ENCODE measurements at places on chromosomes 4 and X.

DNA sequence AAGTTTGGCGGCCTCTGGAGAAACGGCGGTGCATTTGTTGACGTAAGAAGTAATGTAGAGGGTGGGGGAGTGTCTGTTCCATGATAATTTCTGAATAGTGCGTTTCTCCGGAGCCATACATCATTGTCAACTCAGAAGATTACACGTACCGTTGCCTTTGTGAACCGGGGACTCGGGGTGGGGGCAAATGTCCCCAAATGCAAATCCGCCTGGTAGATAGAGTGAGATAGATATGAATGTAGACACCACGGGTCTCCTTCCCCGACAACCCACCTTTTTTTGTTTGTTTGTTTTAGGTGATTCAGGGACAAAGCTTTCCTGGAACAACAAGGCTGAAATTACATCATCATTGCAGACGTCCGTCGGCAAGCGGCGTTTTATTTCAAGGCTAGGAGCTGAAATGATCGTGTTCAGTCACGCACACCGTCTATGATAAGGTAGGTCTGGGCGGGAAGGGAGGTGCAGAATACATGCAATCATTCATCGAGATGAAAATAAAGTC is 96.0 kb upstream of the PPP2R3B start:
- no peak for DNase-seq

DNA sequence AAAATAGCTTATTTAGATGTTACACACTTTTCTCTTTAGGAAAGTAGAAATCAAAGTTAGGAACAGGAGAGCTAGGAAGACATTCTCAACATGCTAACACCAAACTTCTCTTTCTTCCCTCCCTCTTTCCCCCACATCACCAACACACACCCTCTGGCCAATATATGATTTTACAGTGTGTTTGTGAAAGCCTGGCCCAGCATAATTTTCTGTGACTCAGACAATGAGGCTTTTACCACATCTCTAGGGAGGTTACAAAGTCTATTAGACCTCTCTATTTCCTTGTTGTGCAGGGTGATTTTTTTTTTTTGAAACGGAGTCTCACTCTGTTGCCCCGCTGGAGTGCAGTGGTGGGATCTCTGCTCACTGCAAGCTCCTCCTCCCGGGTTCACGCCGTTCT is 189.9 kb downstream of the AASDH start:
- DNase-seq, result no peak

GRCh38 chr4:101068115-101068514 is 279.2 kb downstream of the PPP3CA start:
- no peak for DNase-seq

DNA sequence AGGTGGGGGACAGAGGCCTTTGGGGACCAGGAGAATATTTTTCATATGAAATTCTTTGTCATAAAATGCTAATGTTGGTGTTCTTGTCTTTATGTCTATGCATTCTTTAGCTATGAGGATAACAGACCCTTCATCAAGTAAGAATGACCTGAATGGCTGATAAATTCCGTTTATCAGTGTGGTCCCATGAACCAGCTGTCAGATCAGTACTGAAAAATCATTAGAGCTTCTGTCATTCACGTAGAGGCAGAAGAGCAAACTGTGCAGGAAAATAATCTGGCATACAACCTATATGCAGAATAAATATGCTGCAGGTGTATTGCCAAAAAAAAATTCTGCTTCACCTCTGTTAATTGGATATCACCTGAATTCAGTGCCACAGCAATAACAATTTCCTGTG is 828.6 kb downstream of the ADGRL3 start:
- no peak for DNase-seq

- no peak for DNase-seq
These were observed 20.9 kb upstream of the DHX15 start for GRCh38 chr4:24605216-24605615.

GRCh38 chr4:39472396-39472795 is 13.5 kb downstream of the LIAS start:
- DNase-seq, result peak; percentile 45

- no peak for DNase-seq
These were observed 5.8 kb downstream of the TAFAZZIN start for GRCh38 chrX:154417157-154417556.

- no peak for DNase-seq
These were observed 1051.7 kb downstream of the C4orf33 start for GRCh38 chr4:130147641-130148040.

DNA sequence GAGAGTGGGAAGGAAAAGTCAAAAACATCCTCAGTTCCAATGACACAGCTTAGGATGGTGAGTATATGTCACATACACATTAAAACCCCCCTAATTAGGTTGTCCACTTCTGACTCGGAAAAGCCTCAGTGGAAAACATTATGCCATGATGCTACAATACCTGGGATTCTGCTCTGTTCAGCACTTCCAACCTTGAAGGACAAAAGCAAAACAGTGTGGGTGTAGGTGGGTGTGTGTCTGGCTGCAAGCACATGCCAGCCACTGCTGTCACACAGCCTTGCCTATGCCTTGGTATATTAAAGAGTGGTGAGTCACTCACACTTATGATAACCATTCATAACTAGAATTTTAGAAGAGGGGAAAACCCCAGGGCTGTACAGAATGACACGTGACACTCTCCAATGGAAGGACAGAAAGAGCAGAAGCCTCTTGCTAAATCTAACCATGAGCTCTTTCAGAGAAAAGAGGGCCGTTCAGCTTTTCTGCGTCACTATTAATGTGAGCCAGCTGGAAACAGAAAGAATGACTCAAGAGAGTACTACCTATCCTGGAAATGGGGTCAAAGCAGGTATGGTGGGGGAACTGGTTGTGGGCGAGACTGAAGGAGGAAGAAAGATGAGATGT is 159.6 kb downstream of the TET2 start:
- no peak for DNase-seq

DNA sequence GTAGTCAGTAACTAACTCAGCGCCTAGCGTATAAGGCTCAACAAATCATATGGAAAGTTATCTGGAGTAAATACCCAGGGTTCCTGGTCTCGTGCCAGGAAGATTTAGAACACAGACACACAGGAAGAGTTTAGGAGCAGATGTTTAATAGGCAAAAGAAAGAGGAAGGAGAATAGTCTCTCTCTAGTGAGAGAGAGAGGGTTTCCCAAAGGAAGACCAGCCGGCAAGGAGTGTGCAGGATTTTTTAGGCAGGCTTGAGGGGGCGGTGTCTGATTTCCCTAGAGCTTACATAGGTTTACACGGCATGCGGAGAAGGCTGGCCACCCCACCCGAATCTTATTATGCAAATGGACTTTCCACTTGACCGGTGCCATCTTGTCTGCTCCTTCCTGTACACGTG is 284.0 kb upstream of the FRG1 start:
- DNase-seq, result no peak

- peak; percentile 51 for DNase-seq
These were observed 181.1 kb downstream of the LARP7 start for GRCh38 chr4:112817933-112818593.

DNA sequence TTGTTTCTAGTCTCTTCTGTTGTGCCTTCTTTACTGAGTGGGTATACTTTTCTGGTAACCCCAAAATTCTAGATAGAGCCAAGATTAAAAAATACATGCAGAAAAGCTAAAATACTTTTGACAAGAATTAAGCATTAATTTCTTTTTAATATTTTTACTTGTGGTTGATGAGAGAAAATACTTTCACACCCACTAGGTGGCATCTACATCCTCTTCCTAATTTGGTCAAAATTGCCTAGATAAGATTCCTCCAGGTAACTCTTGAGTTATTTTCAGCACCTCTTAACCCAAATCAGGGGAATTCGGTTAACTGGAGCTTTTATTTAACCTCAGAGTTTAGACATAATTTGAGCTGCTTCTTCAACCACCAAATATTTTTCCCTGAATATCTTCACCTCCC is 28.4 kb upstream of the COX7B2 start:
- DNase-seq, result no peak

GRCh38 chr4:2771264-2771663 is 15.1 kb upstream of the TNIP2 start:
- no peak for DNase-seq

DNA sequence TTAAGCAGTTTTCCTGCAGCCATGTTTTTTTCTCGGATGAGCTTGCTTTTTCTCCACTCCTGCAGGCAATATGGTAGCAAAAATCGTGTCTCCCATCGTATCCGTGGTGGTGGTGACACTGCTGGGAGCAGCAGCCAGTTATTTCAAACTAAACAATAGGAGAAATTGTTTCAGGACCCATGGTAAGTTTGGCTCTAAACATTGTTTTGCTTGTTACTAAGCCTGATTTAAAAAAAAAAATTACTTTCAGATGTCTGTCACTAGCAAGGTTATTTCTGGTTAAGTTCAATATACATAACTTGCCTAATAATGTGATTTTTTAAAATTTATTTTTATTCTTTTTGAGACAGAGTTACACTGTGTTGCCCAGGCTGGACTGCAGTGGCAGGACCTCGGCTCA is 17.5 kb upstream of the GYG2 start:
- DNase-seq, result no peak

DNA sequence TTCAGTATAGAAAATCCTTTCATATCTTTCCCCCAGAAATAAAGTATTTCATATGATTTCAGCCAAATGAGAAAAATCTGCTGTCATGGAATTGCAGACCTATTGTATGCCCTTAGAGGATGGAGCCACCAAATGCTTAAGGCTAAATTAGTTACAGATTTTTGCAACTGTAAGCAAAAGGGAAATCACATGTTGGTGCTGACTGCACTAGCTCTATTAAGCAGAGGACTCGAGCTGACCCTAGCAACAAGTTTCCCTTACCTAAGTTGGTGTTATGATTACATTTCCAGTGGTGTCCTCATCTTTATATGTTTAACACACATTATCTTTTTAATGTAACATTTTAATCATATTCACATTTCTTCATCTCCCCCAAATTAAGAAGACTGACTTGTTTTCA is 58.3 kb upstream of the DOCK11 start:
- no peak for DNase-seq

DNA sequence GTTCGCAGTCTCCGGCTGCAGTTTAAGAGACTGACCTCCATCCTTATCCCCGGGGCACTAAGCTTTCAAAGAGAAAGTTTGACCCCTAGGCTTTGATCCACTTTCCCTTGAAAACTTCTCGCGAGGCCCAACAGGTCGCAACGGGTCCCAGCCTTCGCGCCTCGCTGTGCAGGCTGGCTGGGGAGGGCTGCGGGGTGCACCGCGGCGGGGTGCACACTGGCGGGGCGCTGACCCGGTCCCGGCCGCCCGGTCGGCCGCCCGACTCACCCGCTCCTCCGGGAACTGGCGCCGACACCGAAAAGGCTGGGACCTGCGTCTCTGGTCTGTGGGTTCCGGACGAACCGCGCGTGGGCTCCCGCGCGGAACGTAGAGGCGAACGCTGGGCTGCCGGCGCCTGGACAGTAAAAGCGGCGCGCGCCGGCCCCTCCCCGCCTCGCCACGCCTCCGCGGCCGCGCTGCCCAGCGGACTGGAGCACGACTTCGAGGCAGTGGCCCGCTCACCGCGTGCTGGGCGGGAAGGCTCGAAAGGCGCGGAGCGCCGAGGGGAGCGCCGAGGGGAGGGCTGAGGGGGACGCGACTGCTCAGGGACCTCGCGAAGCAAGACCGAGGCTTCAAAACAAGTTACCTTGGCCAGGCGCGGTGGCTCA is at the start of gene TAF7L:
TAF7L (minus strand) TSS at position 378 of the 647 bp plus-strand sequence. CDS start 3,791 bp downstream, outside the sequence.
- no peak for DNase-seq

- DNase-seq, result no peak
These were observed 508.3 kb downstream of the SPRY1 start for GRCh38 chr4:123904882-123905281.

DNA sequence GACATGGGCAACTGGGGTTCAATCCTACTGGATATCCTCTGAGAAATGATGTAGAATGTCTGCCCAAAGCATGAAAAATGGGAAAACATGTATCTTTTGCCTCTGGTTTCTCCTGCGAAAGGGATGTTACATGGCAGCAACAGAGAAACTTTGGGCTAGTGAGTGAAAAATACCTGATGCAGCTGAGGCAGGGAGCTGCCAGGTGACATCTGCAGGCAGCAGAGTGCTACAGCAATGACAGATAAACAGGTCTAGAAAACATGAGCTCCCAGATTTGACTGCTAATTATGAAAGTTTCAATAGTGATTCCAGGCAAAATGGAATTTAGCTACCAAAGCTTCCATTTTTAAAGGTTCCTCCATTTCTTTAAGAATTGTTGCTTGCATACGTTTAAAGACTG is 4.8 kb upstream of the CXCL1 start:
- DNase-seq, result no peak

DNA sequence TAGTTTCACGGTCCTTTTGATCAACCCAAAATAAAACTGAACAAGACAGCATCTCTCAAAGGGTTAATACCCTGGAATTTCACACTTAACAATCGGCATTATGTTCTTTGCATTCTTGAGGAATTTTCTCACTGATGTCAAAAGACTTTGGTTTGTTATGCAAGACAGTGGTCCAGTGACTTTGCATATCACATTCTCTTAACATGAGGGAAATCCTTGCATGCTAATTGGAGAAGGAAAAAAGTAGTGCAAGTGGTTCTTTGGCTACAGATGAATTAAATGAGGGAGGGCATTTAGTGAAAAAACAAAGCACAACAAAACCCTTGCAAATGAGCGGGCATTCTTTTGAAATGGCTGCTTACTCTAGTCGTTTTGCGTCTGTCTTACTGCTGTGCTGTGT is 105.1 kb upstream of the LIMCH1 start:
- DNase-seq, result peak; percentile 85

GRCh38 chr4:3792813-3793212 is 26.6 kb downstream of the ADRA2C start:
- no peak for DNase-seq

DNA sequence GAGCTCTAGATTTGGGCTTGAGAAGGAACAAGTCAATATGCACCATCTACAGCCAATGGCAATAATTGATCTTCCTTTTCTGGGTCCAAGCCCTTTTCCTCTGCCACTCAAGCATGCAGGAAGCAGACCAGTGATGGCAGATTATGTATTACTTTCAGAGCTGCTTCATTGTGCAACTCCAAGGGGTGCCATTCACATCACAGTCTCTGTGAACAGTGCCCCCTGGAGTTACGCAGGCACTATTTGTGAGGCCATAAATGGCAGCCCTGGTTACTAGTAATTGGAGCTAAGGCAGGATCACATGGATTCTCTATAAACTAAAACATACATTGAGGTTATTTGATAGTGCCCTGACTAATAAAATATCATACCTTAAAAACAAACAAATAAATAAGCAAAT is 313.4 kb upstream of the SLC7A11 start:
- DNase-seq, result no peak

GRCh38 chr4:153383131-153383530 is 38.6 kb downstream of the MND1 start:
- no peak for DNase-seq

- no peak for DNase-seq
These were observed 37.1 kb upstream of the ADH1C start for GRCh38 chr4:99389606-99390005.

DNA sequence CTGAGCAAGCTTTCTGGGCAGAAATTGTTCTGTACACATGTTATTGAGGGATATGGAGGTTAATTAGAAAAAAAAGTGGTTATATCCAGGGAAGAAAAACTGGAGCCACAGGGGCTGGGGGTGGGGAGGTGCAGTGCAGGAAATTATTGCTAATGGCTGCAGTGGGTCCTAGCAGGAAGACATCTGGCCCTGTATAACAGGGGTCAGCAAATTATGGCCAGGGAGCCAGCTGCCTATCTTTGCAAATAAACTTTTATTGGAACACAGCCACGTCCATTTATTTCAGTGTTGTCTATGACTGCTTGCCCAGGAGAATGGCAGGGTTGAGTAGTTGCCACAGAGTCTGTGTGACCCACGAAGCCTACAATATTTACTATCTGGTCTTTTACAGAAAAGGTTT is 23.4 kb upstream of the PRPS2 start:
- no peak for DNase-seq

All from GM04503 (cell line).